Activated CD4-positive, alpha-beta T cell treated with anti-CD3 and anti-CD28 coated beads, Interleukin-2, amount 50 U/mL, for 24 hours (primary cell): ENCODE measurements at places on chromosomes 6 and 20.

GRCh38 chr20:33883164-33883563, 72.0 kb downstream of the CHMP4B start:
- DNase-seq: no peak

- DNase-seq: no peak
Measured at GRCh38 chr6:31851485-31851832, 11.2 kb downstream of the NEU1 start.

DNA sequence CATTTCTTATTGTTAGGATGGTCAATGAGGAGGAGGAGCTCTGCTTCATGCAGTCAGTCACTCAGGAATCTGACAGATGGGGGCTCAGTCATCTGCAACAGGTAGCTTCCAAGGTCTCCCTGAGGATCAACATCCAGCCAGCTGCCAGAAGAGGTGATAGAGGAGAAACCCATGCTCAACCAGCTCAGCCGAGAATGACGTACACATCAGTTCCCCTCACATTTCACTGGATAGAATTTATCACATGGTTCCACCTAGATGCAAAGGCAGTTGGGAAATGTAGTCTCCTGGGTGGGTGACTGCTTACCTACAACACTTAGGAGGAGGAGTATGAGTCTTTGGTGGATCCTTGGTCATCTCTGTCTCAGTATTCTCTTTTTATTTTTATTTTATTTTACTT, 144.5 kb downstream of the CEBPB start:
- no peak for DNase-seq

GRCh38 chr6:50180646-50181045, 130.9 kb upstream of the DEFB112 start:
- DNase-seq: no peak

- no peak for DNase-seq
Measured at GRCh38 chr6:14921878-14922671, 323.8 kb upstream of the JARID2 start.

GRCh38 chr6:14524319-14524718, 406.7 kb downstream of the CD83 start:
- no peak for DNase-seq

GRCh38 chr20:62305149-62305764, 2.5 kb downstream of the ADRM1 start:
- DNase-seq: no peak

- no peak for DNase-seq
Measured at GRCh38 chr6:114389111-114389510, 46.3 kb upstream of the HS3ST5 start.

GRCh38 chr6:28474441-28475219, 31.3 kb upstream of the ZSCAN23 start:
- peak; percentile 41 for DNase-seq

- DNase-seq: no peak
Measured at GRCh38 chr6:153059757-153060156, 57.2 kb upstream of the MTRF1L start.

DNA sequence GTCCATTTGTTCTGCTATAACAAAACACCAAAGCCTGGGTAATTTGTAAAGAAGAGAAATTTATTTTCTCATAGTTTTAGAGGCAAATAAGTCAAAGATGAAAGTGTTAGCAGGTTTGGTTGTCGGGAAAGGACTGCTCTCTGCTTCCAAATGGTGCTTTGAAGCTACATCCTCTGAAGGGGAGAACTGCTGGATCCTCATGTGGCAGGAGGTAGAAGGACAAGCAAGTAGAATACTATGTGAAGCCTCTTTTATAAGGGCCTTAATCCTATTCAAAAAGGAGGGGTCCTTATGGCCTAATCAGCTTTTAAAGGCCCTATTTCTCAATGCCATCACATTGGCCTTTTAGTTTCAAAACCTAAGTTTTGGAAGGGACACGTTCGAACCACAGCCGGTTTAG, 826.0 kb upstream of the EPHA7 start:
- DNase-seq: no peak

DNA sequence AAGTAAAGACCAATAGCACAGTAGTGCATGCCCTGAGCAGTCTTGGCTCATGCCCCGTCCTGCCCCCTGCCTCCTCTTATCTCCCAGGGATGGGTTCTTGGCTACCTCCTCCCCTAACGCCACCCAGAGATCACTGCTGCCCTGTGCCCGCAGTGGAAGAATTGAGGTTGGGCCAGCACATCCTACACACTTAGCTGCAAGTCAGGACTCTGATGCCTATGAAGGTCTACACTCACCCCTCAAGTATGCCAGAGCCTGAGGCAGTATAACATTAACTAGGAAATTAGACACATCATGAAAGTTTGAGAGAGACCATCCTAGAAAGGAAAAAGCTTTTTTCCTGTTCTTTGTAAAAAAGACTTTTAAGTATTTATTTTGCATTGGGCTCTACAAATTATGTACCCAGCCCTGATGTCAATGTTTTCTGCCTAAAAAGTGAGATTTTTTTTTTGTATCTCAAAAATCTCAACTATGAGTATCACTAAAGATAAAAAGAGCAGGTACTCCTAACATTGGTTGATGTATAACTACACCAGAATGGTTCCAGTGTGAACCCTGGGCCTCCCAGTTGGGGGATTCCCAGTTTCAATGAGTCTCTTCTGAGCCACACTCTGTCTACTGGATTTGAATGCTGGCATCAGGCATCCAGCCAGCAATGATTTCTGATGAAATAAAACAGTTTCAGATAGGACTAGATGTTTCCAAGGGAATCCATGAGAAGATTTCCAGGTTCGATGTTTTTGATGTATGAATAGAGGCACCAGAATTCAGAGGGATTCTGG, 115.4 kb downstream of the ISM1 start:
- no peak for DNase-seq

DNA sequence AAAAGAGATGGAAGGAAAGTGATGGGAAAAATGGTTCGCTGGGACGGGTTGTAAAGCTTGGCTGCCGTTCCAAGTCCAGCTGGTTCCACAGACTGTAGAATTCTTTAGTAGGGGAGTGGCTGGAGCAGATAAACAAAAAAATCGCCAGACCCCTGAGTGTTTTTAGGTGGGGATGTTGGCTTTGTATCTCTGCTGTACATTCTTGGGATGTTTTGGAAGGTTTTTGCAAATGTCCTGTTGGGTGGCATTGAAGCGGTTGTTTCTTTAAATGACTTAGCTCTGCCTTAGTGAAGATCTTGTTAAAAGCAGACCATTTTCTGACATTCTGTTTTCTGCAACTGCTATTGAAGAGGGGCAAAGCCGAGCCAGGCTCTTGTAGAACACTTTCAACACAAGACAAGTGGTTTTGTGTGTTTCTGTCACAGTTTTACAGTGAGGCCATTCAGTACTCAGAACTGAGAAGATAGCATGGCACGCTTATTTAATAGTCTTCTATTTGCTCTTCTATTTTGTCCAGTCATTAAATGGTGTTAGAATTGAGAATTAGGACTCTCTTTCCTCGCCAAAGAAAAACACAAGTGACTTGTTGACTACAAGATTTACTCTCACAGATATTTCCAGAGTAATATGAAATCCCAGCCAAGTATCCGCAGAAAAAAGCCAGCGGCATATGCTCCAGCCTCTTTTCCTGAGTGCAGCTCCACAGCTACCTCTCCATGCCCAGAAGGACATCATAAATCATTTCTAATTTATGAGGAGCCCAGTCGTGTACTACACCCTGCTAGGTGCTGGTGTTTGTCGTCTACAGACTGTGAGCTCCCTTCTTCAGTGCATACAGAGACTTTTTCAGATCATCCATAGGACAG, 65.8 kb downstream of the PHACTR2 start:
- no peak for DNase-seq

DNA sequence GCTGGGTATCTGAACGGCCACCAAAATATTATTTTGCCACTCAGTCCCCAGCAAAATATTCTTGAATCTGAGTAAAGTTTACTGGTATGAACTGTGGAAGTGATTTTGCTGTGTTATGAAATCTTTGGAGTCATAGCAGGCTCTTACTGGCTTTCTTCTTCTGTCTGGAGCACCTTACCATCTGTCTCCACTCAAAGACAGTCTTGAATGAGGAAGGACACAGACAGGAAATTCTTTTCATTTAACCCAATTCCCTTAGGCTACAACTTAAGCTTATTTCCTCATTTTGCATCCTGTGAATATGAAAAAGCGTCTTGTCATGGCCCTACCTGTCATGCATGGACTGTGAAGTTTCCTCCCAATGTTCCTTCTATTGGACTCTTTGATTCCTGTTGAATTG, 24.7 kb downstream of the FNDC1 start:
- DNase-seq: no peak

DNA sequence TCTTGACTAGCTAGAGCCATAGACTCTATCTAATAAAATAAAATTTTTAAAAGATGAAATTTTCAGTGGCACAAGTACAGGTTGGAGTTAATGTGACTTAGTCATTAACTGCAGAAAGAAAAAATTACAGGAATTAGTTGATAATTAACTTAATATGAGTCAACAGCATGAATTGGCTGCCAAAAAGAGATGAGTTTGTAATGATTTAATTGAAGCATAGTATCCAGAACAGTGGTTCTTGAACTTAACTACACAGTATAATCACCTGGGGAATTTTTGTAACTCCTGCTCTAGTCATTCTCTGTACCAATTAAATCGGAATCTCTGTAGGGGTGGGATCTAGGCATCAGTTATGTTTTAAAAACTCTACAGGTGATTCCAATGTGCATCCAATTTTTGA, 46.3 kb upstream of the HMGN3 start:
- DNase-seq: no peak

DNA sequence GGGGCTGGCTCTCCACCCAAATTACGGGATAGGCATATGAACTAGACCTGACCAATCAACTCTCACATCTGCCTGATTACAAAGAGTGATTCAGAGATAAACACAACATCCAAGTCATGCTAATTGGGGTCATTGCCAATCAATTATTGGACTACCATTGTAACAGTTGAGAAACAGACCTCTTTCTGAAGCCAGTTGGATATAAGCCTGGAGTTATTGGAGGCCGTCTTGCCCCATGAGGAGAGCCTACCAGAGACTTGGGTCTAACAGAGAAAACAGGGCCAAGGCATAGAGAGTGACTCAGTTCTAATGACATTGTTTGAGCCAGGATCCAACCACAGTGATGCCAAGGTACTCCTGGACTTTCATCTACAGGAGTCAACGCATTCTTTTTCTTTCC, 39.4 kb upstream of the HIVEP2 start:
- DNase-seq: no peak

GRCh38 chr20:62808211-62808865, 3.7 kb downstream of the OGFR start:
- DNase-seq: peak; percentile 61

- peak; percentile 57 for DNase-seq
Measured at GRCh38 chr20:41135187-41135887, 2.0 kb upstream of the PLCG1 start.

GRCh38 chr6:113873043-113873667, 16.0 kb downstream of the MARCKS start:
- no peak for DNase-seq

- no peak for DNase-seq
Measured at GRCh38 chr20:50510706-50511542, 741 bp downstream of the PTPN1 start.

DNA sequence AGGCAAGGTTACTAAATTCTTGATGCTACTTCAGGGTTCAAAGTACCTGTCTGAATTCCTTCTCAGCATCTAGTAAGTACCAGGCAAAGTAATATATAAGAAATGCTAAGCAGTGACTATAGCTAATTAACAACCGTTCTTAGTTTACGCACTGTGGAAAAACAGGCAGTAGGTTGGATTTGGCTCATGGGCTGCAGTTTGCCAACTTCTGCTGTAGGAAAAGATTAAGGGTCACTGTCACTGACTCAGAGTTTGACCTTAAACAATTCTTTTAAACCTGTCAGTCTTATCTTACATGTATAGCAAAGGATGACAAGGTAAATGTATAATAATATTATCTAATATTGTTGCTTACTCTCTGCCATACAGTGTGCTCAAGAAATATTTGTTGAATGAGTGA, 42.3 kb downstream of the CTNNBL1 start:
- no peak for DNase-seq

DNA sequence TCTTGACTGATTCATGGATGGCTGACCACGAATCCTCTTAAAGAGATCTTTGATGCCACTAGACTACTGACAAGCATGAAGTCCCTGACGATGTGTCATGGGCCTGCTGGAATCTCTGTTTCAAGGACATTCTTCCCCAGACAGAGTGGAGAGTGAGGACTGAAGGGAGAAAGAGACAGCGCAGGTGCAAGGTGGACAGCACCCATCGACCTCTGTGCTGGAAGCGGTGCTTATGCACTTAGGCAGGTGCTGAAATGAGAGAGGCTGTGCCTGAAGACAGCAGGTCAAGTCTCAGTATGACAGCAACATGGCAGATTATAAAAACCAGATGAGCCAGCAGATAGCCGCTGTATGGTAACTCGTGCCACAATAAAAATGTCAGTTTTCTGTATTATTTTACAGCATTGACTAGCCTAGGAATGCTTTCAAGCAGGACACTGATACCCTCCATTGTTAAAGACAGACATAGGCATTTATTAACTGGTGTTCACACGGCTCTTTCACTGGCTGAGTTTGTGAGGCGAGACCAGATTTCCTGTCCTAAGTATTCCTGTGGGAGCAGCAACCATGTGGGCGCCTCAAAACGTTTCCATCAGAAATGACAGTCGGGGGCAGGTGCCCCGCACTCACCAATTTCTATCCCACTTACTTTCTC, 47.5 kb downstream of the FOXC1 start:
- no peak for DNase-seq

DNA sequence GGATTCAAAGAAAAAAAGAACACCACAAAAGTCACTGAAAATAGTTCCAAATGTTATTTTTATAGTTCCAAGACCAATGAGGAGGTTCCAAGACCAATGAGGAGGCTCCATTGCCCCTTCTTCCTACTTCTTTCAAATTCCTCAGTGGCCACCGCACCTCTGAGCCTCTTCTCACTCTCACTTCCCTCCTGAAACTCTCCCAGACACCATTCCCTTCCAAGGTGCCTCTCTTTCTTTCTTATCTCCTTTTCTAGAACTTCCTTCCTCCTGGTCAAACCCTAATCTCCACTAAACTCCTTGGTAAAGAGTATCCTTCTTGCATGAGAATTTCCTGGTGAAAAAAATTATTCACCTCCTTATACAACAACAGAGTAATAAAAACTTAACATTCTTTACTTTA, 20.4 kb upstream of the MCUR1 start:
- no peak for DNase-seq

DNA sequence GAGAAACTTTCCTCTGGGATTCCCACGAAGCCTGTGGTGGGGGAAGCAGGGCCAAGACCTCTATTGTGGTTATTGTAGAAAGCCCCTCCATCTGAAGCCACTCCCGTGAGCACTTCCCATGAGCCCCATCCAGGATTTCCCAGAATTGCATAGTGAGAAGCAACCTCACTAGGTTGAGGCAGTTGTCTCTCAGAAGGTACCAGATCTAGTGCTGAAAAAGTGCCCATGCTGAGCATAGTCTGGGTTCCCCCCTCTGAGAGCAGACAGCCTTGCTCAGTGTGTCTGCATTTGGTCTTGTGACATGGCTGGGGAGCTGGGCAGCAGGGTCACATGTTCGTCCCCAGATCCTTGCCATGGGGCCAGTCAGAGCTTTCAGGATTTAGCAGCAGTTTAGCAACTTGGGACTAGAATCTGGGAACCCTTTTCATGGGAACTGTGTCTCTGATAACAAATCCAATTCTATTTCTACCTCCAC, 38.6 kb downstream of the SLC9A8 start:
- DNase-seq: no peak

GRCh38 chr6:85594197-85594930, 706 bp upstream of the SNX14 start:
- no peak for DNase-seq

GRCh38 chr6:12173181-12173580, 117.0 kb upstream of the EDN1 start:
- no peak for DNase-seq
